ENCODE measurements at places on chromosomes 5 and 9. TPM values are rescaled to one million over a fixed set of nuclear protein-coding genes. Genes with fewer than 3 reads are reported as not detected.

DNA sequence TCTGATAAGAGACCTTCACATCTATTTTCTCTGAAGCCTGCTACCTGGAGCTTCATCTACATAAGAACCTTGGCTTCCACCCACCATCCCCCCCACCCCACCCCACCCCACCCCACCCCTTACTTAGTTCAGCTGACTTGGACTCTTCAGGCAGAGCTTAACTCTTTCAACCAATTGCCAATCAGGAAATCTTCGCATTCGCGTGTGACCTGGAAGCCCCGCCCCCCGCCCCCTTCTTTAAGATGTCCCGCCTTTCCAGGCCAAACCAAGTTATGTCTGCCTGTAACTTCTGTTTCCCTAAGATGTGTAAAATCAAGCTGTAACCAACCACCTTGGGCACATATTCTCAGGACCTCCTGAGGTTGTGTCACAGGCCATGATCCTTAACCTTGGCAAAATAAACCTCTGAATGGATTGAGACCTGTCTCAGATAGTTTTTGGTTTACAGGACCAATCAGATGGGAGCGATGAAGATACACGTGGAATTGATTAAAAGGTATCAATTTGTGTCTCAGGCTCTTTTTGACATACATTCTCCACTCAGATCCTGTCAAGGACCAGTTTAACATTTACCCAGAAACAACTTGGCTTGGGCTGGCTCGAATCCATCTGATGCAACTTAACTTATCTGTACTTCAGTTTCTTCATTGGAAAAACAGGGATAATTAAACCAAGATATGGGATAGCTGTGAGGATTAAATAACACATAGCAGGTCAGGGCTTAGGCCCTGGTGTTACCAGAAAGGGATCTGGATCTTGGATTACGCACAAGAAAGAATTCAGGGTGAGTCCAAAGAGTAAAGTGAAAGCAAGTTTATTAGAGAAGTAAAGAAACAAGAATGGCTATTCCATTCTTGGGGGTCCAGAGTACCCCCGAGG is 43.6 kb downstream of the GALNT12 start:
- no peak overlapping the region for H3K27ac ChIP-seq
- no peaks in the 10 kb centered on the region for H3K27me3 ChIP-seq
- no peak for DNase-seq
- no peak overlapping the region for H3K4me3 ChIP-seq

The THG1L gene
- total RNA-seq: 9.1 TPM

- no peak for DNase-seq
- H3K27me3 ChIP-seq: no peaks in the 10 kb centered on the region
- no peaks in the 10 kb centered on the region for H3K4me1 ChIP-seq
- H3K36me3 ChIP-seq: no peaks in the 10 kb centered on the region
- no peak overlapping the region for H3K4me3 ChIP-seq
Observed at GRCh38 chr5:8058616-8059190, 189.8 kb downstream of the MTRR start.

GRCh38 chr5:137778772-137779564 is 24.8 kb upstream of the HNRNPA0 start:
- DNase-seq: peak; percentile 23
- no peaks in the 10 kb centered on the region for H3K4me1 ChIP-seq
- no peaks in the 10 kb centered on the region for H3K36me3 ChIP-seq
- H3K4me3 ChIP-seq: no peak overlapping the region
- no peaks in the 10 kb centered on the region for H3K27me3 ChIP-seq

The RANBP17 gene
- not detected for total RNA-seq

The ESM1 gene
- total RNA-seq: 0.99 TPM

DNA sequence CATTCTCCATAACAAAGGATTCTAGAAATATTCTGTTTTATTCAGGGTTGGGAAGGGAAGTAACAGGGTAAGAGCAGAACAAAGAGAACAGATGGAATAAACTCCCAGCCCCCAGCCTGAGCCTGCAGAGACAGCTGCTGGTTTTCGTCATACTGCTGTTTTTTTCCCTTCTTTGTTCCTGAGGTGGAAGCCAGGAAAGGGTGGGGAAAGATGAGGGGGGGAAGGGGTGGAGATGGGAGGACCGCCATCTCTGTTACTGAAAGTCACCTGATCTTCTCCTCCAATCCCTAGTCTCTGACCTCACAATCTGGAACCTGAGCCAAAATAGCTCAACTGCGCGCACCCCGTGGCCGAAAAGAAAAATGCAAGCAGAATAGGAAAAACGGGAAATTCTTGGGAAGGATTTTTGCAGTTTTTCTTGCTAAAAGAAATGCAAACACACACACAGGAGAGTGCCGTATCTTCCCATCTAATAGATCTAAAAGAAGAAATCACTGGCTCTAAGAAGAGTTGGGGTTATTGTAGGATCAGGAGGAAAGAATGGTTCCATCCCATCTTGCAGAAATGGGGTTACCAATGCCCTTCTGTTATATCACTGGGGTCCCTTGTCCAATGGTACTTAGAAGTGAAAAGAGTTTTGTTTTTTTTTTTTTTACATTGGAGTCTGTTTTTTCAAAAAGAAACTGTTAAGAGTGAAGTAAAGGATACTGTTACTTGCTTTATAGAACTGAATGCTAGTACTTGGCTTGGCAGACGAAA is 57.9 kb downstream of the DIAPH1 start:
- no peak for DNase-seq
- H3K4me1 ChIP-seq: peaks cover 35% of the 10 kb centered on the region
- no peak overlapping the region for H3K4me3 ChIP-seq
- peaks cover 32% of the 10 kb centered on the region for H3K36me3 ChIP-seq
- H3K27ac ChIP-seq: no peak overlapping the region

The HOMER1 gene
- 1.7 TPM for total RNA-seq

- no peaks in the 10 kb centered on the region for H3K27me3 ChIP-seq
- no peaks in the 10 kb centered on the region for H3K4me1 ChIP-seq
- no peaks in the 10 kb centered on the region for H3K36me3 ChIP-seq
- no peak overlapping the region for H3K27ac ChIP-seq
Observed at GRCh38 chr5:93438124-93438523, 142.9 kb downstream of the NR2F1-AS1 start.

The PCSK5 gene
- 8.4 TPM for total RNA-seq
